Stimulated activated CD8-positive, alpha-beta memory T cell treated with anti-CD3 and anti-CD28 coated beads, Interleukin-15, amount 100 ng/mL, for 1 hour (primary cell): ENCODE measurements at places on chromosomes 7 and 10.

DNA sequence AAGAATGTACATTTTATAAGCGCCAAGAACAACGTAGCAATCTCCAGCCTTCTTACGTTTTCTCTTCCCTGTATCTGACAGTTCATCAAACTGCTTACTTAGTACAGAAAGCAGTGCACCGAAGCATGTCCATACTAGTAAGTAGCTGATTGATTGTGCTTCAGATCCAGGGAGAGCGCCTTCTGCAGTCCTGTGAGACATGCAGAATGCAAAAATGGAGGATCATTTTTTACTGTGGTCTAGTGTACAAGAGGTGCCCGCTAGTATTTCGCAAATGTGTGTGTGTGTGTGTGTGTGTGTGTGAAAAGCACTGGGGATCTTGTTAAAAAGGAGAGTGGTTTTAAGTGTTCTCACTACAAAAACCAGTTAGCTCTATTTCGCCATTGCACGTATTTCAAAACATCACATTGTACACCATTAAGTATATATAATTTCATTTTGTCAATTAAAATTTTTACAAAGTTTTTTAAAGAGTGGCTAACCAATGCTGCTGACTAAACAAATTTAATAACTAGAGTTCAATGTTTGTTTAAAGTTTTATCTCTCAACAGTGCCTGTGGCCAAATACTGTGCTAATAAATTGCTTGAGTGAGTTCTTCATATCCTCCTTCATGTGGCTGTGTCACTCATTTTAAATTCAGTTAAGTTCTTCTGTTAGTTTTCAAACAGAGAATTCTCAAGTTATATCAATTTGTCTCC is 99.6 kb downstream of the ZMYND11 start:
- no peak for DNase-seq

GRCh38 chr10:35728341-35728740 is 86.2 kb upstream of the FZD8 start:
- DNase-seq, result no peak

GRCh38 chr7:2321020-2321419 is 6.8 kb upstream of the SNX8 start:
- DNase-seq, result no peak

DNA sequence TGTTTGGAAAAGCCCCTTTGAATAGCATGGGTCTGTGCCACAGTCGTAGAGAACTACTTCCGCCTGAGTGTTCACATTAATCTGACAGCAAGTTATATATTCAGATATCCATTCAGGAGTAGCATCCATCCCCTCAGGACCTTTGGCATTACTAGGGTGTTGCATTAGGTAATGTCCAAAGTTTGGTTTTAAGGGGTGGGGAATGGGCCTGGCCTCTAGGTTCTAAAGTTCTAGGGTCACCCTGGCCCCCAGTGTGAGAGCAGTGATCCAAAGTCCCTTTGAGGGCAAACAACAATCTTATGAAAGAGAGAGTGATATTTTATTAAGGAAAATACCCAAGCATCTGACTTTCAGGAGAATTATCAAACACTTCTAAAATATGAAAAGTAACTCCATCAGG is 12.3 kb downstream of the MCM10 start:
- no peak for DNase-seq
